ENCODE measurements at places on chromosomes 5 and 9.

DNA sequence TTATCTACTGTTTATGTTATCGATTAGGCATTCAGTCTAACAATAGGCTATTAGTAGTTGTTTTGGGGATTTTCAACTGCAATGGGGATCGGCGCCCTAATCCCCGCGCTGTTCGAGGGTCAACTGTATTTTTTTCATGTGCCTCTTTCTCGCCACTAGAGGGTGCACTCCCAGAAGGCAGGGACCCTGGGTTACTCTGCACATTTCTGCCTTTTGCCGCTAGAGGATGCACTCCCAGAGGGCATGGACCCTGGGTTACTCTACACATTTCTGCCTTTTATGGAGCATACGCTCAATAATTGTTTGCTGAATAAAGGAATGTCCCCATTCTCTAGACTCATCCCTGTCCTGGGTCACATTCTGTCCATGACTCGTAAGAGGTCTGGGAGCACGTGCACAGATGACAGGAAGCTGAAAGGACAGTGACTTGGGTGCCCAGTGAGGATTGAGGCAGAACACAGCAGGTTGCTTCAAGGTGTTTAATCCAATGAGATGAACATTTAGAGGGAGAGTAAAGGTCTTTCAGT, 27.9 kb upstream of the RECK start:
- no peak for DNase-seq

- DNase-seq = no peak
Observed at GRCh38 chr5:95794070-95794516, 28.4 kb downstream of the GLRX start.

GRCh38 chr9:131178382-131178781, 53.0 kb downstream of the NUP214 start:
- DNase-seq = peak; percentile 12

DNA sequence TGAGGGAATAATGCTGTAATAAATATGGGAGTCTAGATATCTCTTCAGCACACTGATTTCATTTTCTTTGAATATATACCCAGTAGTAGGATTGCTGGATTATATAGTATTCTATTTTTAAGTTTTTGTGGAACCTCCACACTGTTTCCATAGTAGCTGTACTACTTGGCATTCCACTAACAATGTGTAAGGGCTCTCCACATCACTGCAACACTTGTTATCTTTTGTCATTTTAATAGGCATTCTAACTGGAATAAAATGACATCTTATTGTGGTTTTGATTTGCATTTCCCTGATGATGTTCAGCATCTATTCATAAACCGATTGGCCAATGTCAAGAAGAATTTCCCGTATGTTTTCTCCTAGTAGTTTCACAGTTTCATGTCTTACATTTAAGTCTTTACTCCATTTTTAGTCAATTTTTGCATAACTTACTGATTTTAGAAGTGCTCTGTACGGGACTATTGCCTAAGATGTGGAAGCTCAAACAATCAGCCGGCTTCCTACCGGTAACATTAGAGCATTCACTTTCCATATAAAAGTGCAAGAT, 1078.8 kb downstream of the TAF11L14 start:
- no peak for DNase-seq

- no peak for DNase-seq
Observed at GRCh38 chr5:34897646-34898045, 17.7 kb downstream of the RAD1 start.

DNA sequence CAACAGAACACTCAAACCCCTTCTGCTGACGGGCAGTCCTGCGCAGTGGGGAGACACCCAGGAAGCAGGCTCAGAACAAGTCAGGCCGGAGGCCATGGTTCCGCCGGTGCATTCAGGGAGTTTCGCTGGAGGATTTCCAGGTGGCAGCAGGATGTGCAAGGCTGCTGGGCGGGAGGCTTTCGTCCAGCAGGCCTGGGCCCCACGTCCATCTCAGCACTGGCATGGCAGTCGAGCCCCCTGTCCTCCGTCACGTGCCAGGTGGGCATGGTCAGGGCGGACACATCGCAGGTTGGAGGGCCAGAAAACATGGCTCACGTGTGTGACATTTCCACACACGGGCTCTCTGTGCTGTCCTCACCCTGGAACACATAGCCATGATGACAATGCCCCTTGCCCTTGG, 299.9 kb upstream of the IRX2 start:
- DNase-seq = no peak

DNA sequence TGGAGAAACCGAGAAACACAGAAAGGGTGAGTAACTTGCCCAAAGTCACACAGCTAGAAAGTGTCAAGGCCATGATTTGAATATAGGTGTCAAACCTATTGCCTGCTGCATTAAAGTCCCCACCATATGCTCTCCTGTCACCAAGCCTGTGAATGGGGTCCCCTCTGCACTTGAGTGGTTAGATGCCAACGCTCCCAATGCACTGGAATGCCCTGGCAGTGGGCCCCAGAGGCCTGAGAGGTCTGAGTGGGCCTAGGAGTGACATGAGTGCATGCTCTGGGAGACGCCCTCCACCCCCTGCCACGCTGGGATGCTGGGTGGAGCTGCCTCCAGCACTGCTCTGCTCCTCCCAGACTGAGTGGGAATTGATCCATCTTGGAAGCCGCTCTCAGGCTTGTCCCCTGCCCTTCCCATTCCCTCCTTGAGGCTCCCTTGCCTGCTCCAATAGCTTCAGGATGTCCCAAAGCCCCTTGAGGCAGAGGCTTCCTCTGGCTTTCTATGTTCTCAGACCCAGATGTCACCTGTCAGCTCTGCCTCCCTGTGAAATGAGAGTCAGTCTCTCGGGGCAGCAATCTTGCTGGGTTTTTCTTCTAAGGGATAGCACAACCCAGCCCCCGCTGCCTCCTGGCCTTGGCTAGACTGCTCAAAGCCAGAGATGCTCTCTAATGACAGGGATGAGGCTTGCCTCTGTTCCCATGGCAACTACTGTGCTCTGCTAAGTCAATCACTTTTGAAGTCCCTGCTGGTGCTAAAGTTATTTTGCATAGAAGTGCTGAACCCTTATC, 6.6 kb upstream of the ARSI start:
- DNase-seq = no peak

DNA sequence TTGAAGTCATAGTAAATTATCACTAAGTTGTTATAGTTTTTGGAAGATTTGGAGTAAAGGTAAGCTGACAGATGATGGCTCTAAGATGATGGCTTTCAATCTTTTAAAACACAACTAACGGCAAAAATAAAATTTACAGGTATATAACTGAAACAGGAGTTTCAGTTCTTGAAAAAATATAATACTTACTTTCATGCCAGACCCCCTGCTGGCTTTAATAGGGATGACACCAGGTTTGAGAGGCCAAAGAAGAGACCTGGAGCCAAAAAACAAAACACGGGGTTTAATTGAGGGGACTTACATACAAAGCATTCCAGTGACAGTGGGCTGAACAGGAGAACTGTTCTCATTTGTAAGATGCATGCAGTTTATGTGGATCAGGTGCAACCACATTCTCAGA, 301.7 kb upstream of the PCSK5 start:
- DNase-seq = no peak

GRCh38 chr9:108443741-108444140, 412.0 kb downstream of the ACTL7B start:
- no peak for DNase-seq

- DNase-seq = no peak
Observed at GRCh38 chr9:37669232-37669631, 18.5 kb downstream of the FRMPD1 start.
